Endothelial cell of umbilical vein (primary cell): ENCODE measurements at places on chromosomes 5 and 9.
A peak's percentile ranks its signal among the peaks of the same experiment; 100 is the strongest.

DNA sequence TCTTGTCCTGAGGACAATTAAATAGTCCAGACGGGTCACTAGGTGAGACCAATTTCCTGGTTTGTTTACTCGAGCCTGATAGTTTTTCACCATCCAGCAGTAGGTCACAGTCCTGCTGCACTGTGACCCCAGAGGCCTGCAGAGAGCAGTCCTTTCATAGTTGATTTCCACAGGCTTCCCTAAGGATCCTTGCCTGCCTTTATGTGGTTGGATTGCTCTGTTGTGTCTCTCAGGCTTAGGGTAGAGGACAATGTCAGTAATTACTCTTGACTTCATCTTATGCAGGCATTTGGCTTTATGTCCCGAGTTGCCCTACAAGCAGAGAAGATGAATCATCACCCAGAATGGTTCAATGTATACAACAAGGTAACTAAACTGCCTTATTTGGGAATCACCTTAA is 9.0 kb upstream of the CATSPER3 start:
- DNase-seq, result no peak

GRCh38 chr5:124652892-124653441 is 93.5 kb downstream of the ZNF608 start:
- DNase-seq, result no peak

GRCh38 chr9:137778336-137778735 is 99.2 kb upstream of the CACNA1B start:
- DNase-seq, result no peak

GRCh38 chr9:119289740-119290433 is 79.3 kb downstream of the BRINP1 start:
- DNase-seq, result peak; percentile 26

- no peak for DNase-seq
Observed at GRCh38 chr5:5605170-5605764, 182.8 kb downstream of the ICE1 start.
